ENCODE measurements at places on chromosomes 7 and 10.

DNA sequence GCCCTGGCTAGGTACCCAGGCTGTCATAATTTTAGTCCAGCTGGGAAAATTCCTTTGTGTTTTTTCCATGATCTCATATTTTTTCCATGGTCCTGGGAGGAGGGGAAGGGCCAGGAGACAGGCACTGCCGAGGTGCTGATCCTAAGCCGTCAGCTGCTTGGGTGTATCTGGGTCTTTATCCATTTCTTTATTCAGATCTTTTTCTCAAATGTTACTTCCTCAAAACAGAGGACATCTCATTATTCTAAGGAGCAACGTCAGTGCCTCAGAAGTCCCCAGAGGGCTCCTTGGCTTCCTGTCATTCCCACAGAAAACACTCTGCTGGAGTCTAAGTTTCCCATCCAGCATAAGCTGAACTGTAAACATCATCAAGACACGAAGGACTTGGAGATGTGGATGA lies 2.8 kb upstream of the OR6V1 start:
- no peak for DNase-seq

DNA sequence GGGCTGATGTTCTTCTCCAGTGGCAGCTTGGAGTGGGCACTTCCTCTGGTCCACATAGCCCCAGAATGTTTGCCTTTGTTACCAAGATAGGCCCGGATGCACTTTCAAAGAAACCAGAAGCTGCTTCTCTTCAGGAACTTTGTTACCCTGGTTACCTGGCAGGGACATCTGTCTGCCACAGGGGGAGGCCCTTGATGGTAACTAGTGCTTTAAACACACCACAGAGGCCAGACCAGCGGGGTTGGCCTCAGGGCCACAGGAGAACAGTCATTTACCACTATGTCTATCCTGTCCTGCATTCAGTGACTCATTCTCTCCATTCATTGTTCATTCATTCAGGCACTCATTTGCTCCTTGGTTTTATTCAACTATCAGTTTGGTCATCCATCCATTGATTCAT lies 11.9 kb upstream of the PLEKHA1 start:
- no peak for DNase-seq

- DNase-seq, result no peak
Measured at GRCh38 chr7:2379821-2380450, 23.5 kb upstream of the CHST12 start.

DNA sequence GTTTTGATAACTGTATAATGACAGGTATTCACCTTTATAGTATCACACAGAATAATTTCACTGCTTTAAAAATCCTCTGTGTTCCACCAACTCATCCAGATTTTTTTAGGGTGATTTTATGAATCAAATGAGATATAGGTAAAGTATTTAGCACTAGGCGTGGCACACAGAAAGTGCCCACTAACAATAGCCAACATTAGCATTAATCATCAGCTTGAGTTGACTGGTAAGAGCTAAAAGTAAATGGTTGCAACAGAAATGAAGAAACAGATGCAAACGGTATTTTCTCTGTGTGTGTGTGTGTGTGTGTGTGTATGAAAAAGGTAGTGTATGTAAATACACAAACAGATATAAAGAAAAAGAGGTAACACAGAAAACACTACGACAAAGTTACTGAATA lies 378.8 kb upstream of the ETV1 start:
- no peak for DNase-seq

DNA sequence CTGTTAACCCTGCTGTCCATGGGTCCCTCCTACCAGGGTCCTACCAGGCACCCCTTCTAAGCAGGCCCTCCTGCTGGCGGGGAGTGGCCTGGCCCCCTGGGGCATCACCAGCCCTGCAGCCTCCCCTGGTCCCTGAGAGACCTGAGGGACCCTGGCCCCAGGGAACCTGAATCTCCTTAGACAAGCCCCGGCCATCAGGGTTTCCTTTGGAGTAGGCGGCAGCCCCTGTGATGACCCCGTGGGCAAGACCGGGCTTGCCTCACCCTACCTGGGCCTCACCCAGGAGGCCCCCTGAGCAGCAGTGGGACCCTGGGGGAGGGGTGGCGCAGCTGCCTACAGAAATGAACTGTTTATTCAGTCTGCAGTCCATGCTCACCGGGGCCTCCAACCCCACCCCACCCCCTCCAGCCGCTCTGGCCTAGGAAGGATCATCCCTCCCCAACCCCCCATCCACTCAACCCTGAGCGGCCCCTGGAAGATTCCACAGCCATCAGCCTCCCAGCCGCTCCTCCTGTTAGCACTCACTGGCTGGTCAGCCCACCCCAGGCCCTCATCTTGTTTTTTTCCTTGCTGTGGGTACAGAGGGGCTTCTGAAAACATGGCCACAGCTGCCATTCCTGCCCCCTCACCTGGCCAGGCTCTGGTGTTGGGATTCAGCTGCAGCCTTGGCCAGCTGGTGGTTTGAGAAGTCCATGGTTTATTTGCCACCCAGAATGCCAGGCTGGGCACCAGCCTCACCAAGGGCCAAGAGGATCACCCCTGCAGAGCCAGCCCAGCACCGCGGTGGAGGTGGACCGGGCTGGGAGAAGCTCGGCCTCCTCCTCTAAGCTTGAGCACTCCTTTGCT lies 34.8 kb upstream of the CHST15 start:
- DNase-seq, result no peak

DNA sequence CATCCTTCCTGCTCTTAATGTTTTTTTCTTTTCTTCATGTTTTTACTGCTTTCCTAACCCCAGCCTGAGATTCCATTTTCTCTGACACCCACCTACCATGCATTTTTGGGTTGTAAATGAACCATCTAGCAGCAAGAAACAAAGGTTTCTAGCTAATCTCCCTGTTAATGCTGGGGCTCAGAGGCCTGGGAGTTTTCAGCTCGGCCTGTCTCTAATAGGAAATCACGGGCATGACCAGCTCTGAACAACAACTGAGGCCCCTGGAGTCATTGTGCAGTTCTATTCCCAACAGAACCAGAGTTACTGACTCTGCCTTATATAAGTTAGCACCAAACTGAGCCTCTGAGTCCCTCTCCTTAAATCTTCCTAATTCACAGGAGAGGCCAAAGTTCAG lies 134.8 kb downstream of the CFAP58 start:
- no peak for DNase-seq

DNA sequence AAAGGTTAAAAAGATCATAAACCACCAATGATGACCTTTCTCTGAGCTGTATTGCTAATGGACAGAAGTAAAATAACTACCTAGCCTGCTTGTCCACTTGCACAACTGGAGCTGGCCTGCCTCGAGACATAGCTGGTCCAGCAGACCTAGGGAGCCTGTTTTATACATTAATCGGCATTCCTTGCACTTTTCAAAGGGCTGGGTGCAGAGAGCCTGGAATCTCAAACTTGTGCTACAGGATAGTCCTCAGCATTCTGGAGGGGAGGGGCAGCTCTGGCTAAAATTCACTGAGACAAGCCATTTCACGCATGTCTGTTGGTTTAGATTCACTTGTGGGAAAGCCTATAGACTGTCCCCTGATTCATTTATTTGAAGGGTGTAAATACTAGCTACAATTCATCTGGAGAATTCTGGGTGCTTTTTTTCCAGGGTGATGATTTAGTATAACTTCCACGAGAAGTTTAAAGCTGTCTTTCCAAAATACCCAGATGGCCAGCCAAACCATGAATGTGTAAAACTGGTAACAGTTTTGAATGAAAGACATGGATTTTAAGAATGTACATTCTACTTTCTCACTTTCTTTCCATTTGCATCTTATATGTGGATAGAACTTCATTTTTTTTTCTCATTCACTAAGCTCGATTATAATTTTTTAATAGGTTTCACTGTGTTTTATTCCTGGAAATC lies 389.4 kb downstream of the KCNMA1 start:
- no peak for DNase-seq

- no peak for DNase-seq
Measured at GRCh38 chr7:70855373-70855772, 276.6 kb upstream of the GALNT17 start.
